ENCODE measurements at places on chromosomes 13 and 19. TPM values are rescaled to one million over a fixed set of nuclear protein-coding genes. Genes with fewer than 3 reads are reported as not detected.

The TMEM272 gene
- not detected for total RNA-seq

The JAK3 gene
- total RNA-seq = 0.21 TPM

The IZUMO2 gene
- not detected for total RNA-seq

The PTH2 gene
- total RNA-seq = not detected

The PSG7 gene
- not detected for total RNA-seq

The ZFP28 gene
- total RNA-seq = 8.0 TPM

The SYT5 gene
- total RNA-seq = 0.33 TPM

The FUT2 gene
- total RNA-seq = 0.33 TPM

The COMP gene
- total RNA-seq = 1.2 TPM

The IGFL3 gene
- total RNA-seq = 295 TPM

The ZNF493 gene
- 9.6 TPM for total RNA-seq

The ADGRE1 gene
- not detected for total RNA-seq

The GFY gene
- not detected for total RNA-seq

The ZIC2 gene
- 3.0 TPM for total RNA-seq
